ENCODE measurements at places on chromosomes 6 and 20.

GRCh38 chr20:49562311-49563014 lies 5.5 kb downstream of the PTGIS start:
- DNase-seq: peak; percentile 5

DNA sequence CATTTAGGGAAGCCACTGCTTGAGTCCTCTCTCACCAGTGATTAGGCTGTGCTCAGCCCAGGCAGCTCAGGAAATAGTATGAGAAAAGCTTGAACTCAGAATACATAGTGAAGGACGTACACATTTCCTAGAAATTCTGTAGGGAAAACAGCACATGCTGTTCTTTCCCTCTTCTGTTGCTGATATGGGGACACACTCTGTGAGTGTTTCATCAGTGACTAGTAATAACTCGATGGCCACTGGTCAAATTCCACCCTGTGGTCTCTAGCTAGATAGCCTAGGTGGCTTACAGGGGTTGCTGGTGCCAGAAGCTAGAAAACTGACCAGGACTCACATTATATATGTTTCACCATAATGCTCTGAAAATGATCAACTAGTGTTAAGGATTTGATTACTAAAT lies 259.8 kb upstream of the SOX4 start:
- no peak for DNase-seq

DNA sequence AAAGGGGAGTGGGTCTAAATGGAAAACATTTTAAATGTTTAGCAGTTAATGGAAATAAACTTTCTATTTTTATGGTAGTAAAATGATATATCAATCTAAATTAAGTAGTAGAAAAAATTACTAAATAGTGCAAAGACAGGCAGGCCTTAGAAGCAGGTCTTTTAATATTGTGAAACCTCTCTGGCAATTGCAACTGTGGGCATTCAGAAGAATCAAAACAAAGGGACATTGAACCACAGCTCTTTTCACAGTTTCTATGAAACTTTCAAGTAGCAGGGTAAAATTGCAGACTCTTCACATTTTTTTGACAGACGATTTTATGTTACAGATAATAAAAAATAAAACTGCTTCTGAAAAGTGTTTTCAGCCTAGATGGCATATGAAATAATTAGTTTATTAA lies 533.7 kb downstream of the BCKDHB start:
- DNase-seq: no peak

GRCh38 chr20:25224941-25225340 lies 22.9 kb upstream of the PYGB start:
- DNase-seq: no peak

DNA sequence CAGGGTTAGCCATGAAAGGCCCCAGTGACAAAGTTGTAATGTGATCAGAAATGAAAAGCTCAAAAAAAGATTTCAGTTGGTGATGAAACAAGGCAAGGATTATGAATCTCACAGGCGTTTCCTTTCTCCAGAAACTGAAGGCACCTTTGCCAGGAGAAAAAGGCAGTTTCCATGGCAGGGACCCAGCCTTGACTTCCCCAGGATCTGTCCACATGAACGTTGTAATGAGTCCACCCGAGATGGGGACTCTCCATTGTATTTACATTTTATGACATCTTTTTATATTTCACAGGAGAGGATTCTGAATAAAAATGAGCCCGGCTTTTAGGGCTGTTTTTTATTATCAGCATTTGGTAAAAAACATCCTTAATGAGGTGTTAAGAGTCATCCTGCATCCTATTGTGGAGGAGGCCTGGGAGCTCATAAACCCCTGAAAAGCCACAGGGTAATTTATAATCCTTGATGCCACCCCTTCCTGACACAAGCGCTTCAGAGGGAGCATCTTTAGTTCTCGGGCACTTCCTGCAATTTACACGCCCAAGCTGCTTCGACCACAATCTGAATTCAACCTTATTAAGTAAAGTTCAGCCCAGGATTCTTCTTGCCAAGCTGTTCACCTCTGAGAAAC lies 74.1 kb upstream of the SALL4 start:
- DNase-seq: no peak
